ENCODE measurements at places on chromosomes 7 and 10.

GRCh38 chr10:11082526-11082925, 64.9 kb downstream of the CELF2 start:
- DNase-seq = no peak

DNA sequence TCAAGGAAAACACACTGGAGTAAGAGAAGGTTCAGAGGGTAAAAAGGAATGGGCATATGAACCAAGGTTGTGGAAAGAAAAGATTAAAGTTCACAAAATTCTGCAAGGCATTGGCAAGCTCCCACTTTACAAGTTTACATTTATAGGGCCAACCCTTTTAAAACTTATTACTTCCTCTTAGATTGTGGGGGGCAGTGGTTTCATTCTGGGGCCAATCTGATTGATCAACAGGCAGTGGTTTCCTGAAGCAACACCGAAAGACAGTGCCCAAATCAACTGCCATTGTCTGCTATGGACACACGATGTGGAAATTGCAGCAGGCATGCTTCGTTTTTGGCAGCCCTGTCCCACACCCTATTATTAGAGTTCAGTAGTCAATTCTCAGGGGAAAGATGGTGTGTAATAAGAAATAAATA, 154.0 kb downstream of the SGMS1 start:
- DNase-seq = no peak

- no peak for DNase-seq
Observed at GRCh38 chr7:122686360-122686878, 12.5 kb downstream of the RNF133 start.

DNA sequence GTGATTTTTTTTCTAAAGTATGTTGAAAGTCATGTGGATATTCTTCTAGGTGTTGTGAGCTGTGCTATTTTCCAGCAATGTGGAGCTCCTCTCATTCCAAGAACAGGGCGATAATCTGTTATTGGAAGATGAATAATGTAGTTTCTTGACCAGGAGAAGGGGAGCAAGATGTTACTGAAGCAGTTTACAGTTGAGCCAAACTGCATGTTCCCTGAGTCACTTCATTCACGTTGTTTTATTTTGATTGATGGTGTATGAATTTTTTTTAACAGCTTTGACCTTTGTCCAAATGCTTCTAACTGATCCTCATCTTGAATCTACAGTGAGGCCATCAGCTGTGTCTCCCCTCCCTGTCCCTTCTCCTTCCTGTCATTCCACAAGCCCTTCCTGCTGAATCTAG, 277.1 kb upstream of the KLF6 start:
- DNase-seq = no peak

- no peak for DNase-seq
Observed at GRCh38 chr7:102304668-102305067, 18.0 kb downstream of the SH2B2 start.

- no peak for DNase-seq
Observed at GRCh38 chr10:30510184-30510931, 76.4 kb downstream of the MAP3K8 start.

DNA sequence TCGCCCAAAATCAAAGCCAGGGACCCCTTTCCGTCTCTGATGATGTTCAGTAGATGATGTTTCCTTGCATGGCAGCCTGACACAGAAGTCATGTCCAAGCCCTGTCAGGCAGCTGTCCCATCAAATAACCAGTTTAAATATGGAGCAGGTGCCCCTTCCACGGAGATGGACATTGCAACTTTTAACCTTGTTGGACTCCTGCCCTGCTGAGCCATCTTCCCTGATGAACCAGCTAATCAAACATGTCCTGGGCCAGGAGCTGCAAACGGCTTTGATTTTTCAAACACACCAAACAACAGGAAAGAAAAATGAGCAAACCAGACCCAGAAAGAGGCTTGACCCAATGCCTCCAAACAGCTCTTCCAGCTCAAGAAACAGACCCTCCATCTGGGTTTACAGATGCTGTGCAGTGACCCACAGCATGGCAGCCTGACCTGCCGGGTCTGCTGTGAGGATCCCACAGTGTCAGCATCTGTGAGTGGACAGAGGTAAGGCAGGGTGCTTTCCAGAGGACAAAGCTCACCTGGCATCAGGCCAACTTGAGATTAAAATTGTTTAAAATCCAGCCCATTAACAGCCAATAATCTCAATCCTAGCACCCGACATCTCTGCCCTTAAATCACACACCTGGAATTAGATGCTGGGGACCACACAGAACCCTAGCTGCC, 372.6 kb downstream of the GRID1 start:
- no peak for DNase-seq

GRCh38 chr10:69101451-69102095, 13.7 kb downstream of the SRGN start:
- no peak for DNase-seq

DNA sequence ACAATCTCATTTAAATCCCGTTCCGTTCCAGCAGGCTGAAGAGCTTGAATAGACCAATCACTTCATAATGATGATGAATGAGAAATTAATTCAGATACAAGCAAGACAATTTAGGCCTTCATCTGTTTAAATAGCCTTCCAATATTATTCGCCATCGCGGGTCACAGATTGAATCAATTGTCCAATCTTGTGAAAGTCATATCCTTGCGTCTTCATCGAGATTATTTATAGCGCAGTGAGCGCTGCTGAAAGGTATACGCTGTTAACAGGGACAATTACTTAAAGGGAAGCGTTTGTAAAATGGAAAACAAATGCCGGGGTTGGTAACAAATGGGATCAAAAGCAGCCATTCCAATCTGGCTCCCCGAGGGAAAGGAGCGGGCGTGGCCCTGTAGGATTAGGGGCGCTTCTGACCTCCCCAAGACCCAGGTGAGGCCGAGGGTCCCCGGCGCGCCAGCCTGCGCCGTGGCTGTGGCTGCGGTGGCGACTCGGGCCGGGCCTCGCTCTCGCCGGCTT, 8.6 kb downstream of the EVX1 start:
- no peak for DNase-seq

- no peak for DNase-seq
Observed at GRCh38 chr10:1631282-1631681, 106.0 kb downstream of the ADARB2 start.
